ENCODE measurements at places on chromosomes 2 and 18.

DNA sequence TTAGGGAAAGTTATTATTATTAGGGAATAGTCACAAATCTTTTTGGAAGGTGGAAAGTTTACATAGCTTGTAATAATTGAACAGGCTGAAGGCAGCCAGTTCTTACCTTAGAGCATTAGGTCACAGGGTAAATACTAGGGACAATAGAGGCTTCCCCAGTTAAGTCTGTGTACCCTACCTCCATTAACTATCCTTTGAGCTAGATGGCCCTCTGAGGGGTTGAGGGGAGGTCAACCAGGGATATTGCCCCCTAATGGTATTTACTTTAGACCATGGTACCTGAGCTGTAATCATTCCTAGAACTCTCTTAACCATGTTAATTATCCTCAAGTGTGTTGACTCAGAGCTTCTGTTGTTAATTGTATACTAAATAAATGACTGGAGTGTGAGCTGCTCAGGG lies 120.5 kb upstream of the SCN7A start:
- peak; percentile 51 for DNase-seq

DNA sequence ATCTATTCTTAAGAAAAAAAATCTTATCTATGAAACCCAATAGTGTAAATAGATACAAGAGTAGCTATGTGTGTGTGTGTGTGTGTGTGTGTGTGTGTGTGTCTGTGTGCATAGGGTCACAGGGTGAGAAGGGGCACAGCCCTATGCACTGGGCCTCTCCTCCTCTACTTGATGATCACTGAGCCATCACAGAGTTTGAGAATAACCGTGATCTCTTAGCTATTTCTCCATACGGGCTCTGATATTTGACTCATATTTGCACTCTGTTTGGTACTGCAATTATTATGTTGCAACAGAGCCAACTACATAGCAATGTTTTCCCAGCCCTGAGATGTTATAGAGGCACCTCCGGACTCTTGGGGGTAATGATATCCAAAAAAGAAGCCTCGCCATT lies 28.8 kb upstream of the SLC40A1 start:
- DNase-seq = no peak

DNA sequence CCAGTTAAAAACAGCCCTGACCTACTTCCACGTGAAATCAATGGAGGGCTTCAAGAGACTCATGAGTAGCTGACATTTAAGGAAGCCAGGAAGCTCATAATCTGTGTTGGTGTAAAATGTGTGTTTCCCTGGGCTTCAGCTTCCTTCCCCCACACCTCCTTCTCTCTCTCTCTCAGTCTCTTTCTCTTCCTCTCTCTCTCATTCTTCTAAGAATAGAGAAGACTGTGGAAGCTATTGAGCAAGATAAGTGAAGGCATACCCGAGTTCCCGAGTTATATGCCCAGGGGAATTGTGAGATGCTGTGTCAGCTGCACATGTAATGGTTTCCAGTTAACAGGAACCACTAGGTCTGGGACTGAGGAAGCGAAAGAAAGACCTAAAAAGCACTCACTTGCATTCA lies 199.4 kb downstream of the NYAP2 start:
- no peak for DNase-seq

DNA sequence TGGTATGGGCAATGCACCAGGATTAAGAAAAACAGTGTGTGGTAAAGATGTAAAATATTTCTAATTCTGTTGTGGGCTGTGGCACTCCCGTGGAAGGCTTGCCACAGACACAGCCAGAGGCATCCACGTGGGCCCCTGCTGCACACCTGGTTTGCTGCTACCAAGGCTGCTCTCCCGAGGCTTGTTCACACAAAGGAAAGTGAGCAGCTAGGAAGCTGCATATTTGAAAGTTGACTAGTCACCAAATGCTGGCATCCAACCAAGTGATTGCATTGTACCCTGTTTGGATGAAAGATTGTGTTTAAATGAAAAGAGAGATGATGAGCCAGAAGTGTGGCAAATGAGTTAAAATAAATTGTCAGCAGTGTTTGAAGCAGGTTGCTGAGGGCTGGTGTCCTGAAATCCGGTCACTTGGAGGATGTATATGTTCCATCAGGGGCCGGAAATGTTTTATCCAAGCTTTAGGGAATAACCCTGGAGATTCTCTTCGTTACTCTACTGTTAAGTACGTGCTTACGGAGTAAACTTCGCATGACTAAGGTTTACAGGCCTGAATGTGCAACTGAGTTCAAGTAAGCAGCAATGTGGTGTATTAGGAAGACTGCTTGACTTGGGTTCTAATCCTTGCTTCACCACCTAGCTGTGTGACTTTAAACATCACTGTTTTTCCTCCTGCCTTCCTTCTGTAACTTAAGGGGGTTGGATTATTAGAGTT lies 86.1 kb downstream of the MSH2 start:
- DNase-seq = no peak

GRCh38 chr2:188518381-188518780 lies 226.7 kb downstream of the GULP1 start:
- no peak for DNase-seq

- DNase-seq = peak; percentile 49
Measured at GRCh38 chr18:43620936-43621335, 343.6 kb upstream of the SYT4 start.

DNA sequence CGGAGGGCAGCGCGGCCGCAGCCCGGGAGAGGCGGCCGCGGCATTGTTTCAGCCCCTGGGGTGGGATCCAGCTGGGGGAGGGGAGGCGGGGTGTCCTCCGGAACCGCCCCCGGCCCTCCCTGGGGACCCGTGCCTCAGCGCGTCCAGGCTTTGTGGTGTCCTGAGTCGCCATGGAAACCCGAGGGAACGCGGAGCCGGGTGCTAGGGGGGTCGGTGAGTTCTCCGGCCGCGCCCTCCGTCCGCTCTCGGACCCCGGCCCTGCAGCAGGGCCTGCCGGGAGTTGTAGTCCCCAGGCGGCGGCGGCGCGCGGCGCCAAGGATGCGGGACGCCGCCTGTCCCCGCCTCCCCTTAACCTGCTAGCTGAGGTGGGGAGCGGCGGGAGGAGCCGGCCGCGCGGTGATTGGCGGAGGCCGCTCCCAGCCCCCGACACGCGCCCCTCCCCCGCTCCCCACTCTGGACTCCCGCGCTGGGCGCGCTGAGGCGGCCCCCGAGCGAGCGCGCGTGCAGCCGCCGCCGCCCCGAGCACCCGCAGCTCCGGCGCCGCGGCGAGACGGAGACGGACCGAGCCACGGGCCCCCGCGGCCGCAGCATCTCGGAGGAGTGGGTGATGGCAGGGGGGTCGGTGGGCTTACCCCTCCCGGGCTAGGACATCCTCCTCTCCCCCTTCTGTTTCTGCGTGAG lies at the start of gene DPYSL5:
DPYSL5 (plus strand) TSS at position 478 of the 681 bp plus-strand sequence. CDS start 50,368 bp downstream, outside the sequence.
- peak; percentile 97 for DNase-seq

- no peak for DNase-seq
Measured at GRCh38 chr2:28228434-28228995, 164.1 kb upstream of the FOSL2 start.

GRCh38 chr2:230798769-230799399 lies 65.9 kb upstream of the ITM2C start:
- peak; percentile 61 for DNase-seq

- peak; percentile 79 for DNase-seq
Measured at GRCh38 chr2:219308142-219309101, 779 bp downstream of the PTPRN start.

DNA sequence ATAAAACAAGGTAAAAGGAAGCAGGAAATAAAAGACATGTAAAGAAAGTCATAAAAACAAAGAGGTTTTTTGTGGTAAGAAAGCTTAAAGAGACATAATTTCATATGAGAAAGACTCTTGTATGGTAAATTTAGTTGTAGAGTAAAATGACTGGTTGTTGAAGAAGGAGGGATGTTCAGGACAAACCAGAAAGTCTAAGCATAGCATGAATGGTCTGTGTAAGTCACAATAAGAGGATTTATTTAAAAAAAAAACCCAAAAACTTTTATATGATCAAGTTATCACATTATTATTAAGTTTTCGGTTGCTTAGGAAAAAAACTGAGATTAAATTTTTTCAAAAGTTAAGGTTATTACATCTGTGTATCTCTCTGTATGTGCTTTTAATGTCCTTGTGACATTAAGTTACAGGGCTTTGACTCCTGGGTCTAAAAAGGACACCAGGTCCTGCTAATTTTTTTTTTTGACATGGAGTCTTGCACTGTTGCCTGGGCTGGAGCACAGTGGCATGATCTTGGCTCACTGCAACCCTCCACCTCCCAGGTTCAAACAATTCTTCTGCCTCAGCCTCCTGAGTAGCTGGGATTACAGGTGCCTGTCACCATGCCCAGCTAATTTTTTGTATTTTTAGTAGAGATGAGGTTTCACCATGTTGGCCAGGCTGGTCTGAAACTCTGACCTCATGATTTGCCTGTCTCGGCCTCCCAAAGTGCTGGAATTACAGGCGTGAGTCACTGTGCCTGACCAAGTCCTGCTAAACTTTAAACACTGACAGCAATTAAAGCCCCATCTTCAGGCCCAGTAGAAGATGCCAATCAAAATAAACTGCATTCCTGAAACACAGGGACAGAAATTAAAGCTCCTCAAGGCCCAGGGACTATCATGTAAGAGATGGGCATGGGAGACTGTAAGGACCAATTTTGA lies 14.2 kb upstream of the OXER1 start:
- DNase-seq = no peak

DNA sequence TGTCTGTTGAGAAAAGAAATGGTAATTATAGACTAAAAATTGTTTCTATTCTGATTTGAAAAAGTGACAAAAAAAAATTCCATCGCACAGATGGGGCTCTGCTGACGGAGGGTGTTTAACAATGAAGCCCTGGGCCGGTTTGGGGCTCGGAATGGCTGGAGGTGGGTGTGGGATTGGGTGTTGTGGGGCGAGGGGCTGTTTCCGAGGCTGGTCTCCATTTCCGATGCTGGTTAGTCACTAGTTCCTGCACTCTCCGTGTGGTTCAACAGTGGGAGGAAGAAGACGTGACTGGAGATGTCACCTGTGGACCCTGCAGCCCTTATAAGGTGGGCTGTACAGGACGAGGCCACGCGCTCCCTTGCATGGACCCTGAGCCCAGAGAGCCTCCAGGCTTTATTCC lies 143.2 kb downstream of the KLHL29 start:
- no peak for DNase-seq

DNA sequence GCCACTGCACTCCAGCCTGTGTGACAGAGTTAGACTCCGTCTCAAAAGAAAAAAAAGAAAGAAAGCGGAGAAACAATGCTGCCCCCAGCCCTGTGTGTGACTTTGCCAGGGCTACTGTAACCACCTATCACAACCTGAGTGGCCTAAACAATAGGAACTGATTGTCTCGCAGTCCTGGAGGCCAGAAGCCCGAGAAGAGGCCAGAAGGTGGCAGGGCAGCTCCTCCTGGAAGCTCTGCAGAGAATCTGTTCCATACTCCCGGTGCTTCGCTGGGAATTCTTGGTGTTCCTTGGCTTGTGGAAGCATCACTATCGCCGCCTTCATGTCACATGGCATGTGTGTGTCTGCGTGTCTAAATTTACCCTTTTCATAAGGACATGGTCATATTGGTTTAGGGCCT lies 14.4 kb upstream of the RAB17 start:
- peak; percentile 13 for DNase-seq
